ENCODE measurements at places on chromosomes 6 and 20.

- DNase-seq, result no peak
Measured at GRCh38 chr6:151276112-151276740, 36.5 kb downstream of the AKAP12 start.

GRCh38 chr20:31788578-31788977 lies 30.6 kb upstream of the MYLK2 start:
- DNase-seq, result peak; percentile 36

GRCh38 chr6:100906325-100906724 lies 25.2 kb upstream of the ASCC3 start:
- DNase-seq, result no peak

GRCh38 chr6:16949716-16950115 lies 152.1 kb upstream of the STMND1 start:
- no peak for DNase-seq

DNA sequence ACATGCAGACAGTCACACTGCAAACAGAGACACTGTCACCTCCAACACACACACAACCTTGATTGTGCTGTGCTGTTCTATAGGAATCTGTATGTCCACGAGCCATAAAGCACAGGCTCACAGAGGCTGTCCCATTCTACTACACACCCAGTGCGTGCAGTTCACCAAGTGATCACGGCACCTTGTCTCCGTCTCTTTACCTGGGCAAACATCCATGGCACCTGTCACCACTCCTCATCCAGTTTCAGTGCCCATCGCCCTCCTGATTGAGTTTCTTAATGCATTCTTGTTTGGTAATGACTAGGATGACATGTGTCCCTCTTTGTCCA lies 65.8 kb upstream of the STMND1 start:
- DNase-seq, result no peak

- DNase-seq, result no peak
Measured at GRCh38 chr20:63967330-63968135, 2.2 kb downstream of the ZNF512B start.

DNA sequence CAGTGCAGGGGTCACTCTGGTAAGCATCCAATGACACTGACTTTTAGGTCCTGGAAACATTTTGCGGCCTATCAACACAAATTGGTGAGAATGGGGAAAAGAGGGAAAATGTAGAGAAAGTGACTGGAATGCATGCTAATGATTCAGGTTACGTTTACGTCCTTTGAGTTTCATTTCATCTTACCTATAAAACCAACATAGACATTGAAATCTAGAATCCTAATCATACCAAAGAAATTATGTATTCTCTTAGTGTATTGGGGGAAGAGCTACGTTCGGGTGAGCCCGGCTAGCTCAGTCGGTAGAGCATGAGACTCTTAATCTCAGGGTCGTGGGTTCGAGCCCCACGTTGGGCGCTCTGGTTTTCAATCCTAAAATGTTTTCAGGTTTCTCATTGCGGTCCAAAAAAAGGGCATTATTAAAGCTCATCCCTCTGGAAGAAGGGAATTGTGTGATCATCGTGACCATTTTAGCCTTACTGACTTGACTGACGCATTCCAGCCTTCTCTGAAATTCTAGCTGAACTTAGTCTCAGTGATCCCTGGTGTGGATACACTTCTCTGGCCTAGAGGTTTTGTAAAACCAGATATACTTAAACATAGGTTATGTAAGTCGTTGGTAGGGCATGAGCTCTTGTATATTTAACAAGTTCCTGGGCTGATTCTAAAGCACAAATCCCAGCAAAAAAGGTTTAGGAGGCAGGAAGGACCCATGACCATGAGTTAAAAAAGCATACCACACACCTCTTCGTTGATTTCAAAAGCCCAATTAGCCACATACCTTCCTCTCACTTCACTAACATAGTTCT lies 18.3 kb downstream of the HMGN4 start:
- peak; percentile 91 for DNase-seq

- DNase-seq, result no peak
Measured at GRCh38 chr20:41798930-41799502, 180.8 kb upstream of the CHD6 start.

GRCh38 chr6:73901986-73902385 lies 206.0 kb downstream of the CD109 start:
- no peak for DNase-seq

- DNase-seq, result no peak
Measured at GRCh38 chr6:170175644-170176135, 115.2 kb downstream of the DLL1 start.

DNA sequence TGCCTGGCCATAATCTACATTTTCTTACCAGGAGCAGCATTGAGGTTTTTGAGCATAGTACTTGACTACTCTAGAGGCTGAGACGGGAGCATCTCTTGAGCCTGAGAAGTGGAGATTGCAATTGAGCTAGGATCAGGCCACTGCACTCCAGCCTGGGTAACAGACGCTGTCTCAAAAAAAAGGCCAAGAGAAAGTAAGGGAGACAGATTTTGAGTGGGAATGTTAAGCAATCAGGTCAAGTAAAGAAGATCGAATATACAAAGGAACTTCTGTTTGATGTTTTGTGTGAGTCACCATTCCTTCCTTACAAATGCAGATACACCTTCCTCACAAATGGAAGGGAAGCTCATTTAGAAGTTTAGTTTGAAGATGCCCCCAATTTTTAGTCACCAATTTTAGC lies 4.4 kb downstream of the PNRC1 start:
- DNase-seq, result no peak

- DNase-seq, result no peak
Measured at GRCh38 chr20:18749528-18749927, 64.1 kb upstream of the SCP2D1 start.

- DNase-seq, result no peak
Measured at GRCh38 chr20:48759631-48760245, 68.1 kb downstream of the PREX1 start.

DNA sequence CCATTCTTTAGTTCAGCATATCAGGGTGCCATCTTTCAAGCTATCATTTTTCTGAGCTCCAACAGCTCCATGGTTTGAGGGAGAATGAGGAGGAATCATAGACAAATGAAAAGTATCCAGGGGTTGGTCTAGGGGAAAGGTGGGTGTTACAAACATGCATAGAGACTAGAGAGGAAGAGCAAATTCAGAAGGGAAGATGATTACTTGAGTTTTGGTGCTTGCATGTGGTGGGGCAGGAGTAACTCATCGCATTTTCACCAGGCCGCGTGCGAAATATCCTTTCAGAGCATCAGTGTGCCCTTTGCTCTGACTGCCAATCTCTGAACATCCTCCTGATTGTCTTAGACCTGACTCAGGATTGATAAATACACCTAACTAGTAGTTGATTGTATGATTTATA lies 7.7 kb upstream of the BICRAL start:
- no peak for DNase-seq

- DNase-seq, result peak; percentile 74
Measured at GRCh38 chr20:1301031-1301529, 27.9 kb downstream of the SDCBP2 start.

DNA sequence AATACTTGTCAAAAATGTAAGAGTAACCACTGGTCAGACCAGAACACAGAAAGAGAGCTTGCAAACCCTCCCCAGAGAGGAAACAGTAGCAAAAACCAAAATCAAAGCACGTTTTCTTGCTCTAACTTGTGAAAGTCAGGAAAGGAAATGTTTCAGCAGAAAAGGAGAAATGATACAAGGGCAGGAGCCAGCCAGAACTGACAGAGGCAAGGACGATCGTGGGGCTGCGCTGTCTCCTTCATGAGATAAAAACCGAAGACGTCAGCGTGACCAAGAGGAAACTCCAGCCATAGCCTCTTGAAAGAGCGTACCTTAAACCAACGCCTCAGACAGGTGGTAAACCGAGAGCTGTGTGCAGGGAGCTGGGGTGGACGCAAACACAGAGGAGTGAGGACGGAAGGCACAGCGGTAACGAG lies 27.5 kb downstream of the LAMA5 start:
- no peak for DNase-seq

DNA sequence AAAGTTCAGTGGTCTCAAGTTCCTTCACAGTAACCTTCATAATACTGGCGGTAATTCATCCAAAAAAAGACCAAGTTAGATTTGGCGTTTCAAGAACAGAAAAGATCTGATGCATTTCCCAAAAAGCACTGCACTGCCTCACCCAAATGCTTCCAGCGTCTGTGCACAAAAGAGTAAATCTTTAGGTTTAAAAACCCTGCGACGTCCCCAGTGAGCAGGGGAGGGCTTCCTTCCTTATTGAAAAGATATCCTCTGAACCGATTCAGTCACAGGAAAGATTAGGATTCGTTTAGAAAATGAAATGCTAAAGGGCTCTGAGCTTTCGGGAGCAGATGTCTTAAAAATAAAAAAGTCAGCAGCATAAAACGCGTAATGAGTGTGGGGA lies 654 bp downstream of the TBC1D7 start:
- DNase-seq, result no peak

- no peak for DNase-seq
Measured at GRCh38 chr6:76448109-76448508, 375.6 kb upstream of the IMPG1 start.

GRCh38 chr6:28768187-28768913 lies 155.4 kb downstream of the TRIM27 start:
- DNase-seq, result no peak

DNA sequence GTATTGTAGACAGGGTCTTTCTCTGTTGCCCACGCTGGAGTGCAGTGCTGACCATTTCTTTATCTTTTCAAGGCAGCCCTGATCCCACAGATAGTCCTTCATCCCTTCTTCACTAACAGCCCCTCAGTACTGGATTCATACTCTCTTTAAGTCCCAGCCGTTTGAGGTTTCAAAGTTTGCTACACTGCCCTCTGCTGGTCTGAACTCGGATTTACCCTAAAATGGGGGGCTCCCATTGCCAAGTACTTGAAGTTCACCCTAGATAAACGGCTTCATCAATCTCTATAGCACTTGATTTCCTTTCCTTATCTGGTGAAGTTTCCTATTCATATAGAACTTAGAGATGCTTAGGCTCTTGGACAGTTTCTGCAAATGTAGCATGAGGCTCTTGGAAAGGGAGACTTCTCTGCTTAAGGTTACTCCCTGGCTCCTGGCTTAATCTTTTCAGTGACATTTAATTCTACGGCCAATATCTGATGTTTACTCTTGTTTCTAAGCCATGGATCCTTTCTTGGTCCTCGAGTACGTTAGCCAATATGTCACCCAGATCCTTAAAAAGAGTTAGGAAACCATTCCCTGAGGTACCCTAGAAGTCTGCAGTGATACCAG lies 21.4 kb upstream of the PREP start:
- DNase-seq, result peak; percentile 58

GRCh38 chr20:24784607-24785006 lies 164.5 kb upstream of the CST7 start:
- DNase-seq, result no peak

DNA sequence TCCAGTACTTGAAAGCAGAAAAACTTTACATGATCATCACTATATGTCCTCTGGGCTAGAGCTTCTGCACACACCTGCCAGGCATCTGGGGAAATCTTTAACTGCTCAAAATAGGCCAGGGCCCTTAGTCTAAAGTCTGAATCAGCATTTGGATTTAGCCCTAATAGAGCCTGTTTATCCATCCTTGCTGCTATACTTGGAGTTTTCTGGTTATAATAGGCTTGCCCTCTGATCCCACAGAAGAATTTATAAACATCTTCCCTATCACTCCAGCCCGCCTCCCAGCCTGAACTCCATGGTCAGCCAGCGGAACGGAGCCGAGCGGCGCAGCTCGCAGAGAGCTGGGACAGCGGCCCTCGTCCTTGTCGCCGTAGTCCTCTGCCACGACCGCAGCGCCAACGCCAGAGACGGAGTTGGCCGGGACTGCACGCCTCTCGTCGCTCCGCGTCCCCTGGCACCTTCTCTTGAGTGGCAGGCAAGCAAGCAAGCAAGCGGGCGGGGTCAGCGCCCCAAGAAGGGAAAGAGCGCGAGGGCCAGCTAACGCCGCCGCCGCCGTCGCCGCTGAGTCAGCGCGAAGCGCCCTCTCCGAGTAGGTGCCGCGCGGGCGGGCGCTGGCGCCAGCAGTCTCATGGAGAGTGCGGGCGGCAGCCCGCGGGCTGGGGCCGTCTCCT lies 25.4 kb upstream of the ASIP start:
- DNase-seq, result peak; percentile 96

DNA sequence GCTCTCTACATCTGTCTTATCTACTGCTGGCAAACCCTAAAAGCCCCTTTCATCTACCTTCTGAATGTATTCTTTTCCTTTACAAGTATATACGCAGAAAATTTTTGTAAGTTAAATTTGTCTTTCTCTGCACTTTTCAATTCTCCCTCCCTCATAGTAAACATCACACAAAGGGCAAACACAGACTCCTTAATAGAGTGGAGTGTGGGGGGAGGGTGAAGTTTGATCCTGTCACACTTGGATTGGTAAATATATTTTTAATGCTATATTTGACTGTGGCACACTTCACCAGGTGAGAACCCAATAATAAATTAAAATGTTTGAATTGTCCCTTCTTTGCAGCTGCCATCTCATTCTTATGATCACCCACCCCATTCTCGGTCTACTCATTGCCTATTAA lies 33.2 kb upstream of the PAQR8 start:
- no peak for DNase-seq

DNA sequence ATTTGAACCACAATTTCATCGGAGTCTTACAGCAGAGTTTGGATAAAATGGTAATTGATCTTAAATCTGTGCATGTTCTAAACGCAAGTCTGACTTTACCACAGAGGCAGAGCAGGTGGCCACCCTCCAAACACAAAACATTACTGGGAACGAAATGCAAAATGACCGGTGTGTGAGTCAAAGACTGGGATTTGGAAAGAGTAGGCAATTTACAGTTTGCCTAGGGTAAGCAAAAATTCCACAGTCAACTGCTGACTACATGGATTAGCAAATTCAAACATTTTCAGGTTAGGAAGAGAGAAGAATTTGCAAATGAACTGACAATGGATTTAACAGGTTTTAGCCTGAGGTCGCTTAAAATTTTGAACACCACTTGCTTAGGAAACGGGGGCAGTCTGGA lies 444.4 kb downstream of the HDGFL1 start:
- DNase-seq, result no peak

- no peak for DNase-seq
Measured at GRCh38 chr6:151413372-151414145, 22.2 kb upstream of the ZBTB2 start.

GRCh38 chr20:33002087-33002808 lies 2.0 kb downstream of the SUN5 start:
- no peak for DNase-seq

DNA sequence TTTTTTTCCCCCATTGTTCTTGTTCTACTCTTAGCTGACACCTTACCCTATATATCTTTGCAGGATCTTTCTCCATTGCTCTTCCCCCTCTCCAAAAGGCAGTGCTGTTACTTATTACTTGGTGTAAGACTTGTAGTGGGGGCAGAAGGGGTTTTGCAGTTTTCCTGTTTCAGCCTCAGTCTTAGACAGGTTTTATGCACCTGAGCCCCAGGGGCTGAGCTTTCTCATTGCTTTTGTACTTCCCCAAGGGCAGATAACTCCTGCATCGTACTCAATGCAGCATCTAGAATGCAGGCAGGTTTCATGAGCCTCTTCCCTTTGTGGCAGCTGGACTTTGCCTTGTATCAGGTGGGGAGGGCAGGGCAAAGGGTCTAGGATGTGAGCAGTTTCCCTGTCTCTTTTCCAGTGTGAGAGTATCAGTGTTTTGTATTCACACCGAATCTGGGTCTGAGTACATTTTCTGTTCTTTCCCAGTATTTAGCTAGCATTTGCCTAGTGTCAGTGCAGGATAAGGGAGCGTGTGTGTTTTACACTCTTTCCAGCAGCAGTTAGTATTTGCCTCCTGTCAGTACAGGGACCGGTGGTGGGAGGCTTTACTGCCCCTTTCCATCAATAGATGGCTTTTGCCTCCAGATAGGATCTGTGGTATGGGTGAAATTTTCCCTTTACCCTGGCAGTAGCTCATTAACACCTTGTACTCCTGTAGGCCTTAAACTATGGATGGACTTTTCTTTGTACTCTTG lies 19.6 kb downstream of the CYB5R4 start:
- no peak for DNase-seq

- DNase-seq, result no peak
Measured at GRCh38 chr6:32973144-32974015, 5.0 kb downstream of the BRD2 start.
